ENCODE measurements at places on chromosomes 7 and 10.

DNA sequence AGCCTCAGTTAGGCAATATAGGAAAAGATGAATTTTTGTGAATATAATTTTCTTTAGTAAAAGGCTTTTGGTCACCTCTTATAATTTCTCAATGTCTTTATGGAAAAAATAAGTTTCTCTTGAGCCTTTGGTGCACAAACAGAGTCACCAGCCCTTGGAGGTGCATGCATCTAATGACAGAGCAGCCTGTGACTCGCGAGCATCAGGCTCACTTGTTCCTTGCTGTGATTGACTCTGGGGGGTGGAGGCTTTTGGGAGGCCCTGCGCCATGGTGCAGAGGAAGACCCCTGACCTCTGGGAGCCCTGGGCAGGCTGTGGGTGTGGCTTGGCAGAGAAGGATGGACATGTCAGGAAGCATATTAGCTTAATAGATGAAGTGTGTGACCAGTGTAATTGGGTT is 60.2 kb downstream of the FIGNL1 start:
- no peak for DNase-seq

- peak; percentile 3 for DNase-seq
These were observed 80.5 kb downstream of the ELAPOR2 start for GRCh38 chr7:86978808-86979506.

DNA sequence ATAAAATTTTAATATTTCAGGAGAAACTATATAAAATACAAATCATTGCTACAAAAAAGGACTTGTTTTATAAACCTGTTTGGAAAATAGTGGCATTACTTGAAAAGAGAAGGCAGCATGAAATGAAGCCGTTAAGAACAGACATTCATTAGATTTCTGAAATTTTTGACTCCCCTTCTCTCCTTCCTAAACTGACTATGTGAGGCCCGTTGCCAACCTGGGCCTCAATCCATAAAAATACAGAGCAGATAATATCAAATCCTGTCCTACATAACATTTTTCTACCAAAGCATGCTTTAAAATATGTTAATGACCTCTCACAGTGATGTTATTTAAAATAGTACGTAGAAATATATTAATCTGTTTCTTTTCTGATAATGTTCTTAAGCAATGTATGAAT is 34.5 kb upstream of the ING3 start:
- DNase-seq: no peak

DNA sequence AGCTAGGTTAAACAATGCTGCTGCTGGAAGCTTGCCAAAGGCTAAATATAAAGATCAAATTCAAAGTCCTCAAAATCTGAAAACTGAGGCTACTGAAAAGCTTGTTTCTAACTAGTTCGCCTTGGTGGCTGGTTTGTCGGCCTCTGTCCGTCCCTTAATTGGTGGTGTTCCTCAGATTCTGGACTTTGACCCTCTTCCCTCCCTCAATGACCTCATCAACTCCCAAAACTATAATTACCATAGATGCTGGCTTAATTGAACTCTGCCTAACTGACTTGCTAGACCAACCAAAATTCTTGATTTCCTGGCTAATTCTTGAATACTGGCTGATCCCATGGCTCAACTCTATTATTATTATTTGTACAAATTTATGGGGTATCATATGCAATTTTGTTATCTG is 15.6 kb downstream of the ARHGAP21 start:
- DNase-seq: no peak

DNA sequence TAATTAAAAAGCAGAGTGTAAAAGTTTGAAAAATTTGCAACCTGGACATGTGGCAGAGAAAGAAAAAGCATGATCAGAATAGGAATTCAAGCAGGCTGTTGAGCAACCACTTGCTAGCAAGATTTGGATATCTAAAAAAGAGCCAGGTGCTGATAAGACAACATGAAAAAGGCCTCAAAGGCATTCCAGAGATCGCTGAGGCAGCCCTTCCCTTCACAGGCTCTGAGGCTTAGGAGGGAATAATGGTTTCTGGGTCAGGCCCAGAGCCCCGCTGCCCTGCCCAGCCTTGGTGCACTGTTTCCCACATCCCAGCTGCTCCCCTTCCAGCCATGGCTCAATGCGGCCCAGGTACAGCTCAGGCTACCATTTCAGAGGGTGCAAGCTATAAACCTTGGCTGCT is 64.1 kb upstream of the EEPD1 start:
- no peak for DNase-seq

GRCh38 chr7:106254525-106255116 is 30.2 kb downstream of the NAMPT start:
- DNase-seq: no peak

- DNase-seq: no peak
These were observed 29.7 kb downstream of the KNDC1 start for GRCh38 chr10:133189726-133190125.

DNA sequence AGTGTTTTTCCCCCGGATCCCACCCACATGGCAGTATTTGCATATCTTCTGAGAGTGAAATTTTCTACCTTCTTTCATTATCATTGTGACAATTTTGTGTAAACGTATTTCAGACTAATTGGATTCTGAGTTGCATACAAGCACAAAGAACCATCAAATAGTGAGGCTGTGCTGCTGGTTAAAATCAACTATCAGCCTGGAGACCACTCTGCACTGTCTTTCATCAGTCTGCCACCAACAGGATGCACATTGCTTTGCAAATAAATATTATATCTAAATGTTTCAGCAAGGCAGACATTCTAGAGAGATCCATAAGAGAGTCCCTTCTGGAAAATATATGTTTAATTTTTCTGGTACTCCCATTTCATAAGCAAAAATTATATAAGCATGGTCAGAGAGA is 851.8 kb downstream of the XPNPEP1 start:
- DNase-seq: no peak

DNA sequence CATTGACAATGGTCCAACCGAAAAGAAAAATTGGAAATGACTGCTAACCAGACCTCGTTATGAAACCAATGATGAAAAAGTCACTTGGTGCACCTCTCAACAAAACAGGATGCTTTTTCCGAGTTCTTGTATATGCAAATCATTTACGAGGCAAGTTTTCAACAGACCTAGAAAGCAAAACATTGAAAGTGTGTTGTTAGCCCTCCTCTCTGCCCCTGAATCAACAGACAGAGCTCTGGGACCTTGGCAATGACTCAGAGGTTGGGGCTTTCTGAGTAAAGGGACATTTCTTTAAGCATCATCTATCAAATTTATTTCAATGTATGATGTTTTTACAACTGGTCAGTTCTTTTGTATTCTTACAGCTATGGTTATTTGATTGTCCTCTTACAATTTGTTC is 16.3 kb upstream of the DKK1 start:
- DNase-seq: no peak

GRCh38 chr7:63067897-63068585 is 930.6 kb upstream of the ZNF722 start:
- no peak for DNase-seq

- no peak for DNase-seq
These were observed 8.7 kb downstream of the SMC3 start for GRCh38 chr10:110576220-110576619.

All from activated T-cell treated with anti-CD3 and anti-CD28 coated beads for 4 hours (primary cell).